ENCODE measurements at places on chromosomes 5 and 9.

DNA sequence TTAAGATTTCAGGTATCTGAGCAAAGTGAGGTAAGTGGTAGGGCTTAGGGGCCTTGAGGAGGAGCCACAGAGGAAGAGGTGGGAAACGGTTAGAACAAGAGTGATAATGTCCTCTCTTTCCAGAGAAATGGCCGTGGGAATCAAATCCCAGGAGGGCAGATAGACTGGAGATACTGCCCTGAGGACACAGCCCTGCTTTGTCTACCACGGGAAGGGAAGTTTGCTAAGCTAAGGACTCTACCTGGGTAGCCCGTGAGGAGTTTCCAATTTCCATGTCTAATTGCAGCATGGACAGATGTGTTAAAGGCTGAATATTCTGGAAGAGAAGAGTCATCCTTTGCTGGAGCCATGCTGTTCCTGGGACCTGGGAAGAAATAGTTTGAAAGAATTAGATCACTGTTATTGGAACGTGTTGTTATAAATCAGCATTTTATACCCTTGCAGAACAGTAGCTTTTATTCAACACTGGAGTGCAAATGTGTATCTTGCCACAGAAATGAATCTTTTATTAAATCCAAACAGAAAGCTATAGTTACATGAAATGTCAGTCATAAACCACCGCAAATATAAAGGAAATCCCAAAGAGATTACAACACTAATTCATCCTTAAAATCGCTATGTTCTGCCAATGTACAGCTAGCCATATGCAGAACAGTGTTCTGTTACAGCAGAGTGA, 133.2 kb upstream of the LHFPL2 start:
- no peak for DNase-seq

DNA sequence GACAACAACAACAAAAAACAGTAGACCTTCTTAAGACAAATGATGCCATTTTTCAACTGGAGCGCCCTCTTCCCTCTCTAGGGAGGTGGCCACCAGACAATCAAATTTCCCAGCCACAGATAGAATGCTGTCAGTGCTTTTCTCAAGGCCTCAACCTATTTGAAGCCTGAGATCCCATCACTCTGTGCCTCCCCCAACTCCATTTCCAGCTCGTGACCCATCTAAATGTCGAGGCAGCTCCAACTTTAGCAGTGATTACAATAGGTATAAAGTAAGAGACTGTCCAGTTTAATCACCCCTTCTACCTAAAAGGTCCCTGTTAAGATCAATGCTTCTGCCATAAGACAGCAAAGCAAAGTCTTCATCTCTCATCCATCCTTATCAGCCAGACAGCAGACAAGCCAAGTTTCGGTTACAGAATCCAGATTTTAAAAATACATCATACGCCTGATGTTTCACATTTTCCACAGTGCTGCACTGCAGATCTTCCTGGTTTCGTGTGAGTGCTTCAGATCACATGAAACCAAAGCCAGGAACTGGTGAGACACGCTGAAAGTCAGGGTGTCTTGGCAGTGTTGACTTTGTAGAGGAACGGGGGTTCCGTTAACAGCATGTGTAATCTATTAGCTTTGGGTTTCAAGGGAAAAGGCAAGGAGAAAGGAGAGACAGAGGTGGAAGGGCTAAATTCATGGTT, 447.8 kb downstream of the ENC1 start:
- no peak for DNase-seq

- DNase-seq: no peak
These were observed 7.4 kb downstream of the GALNT10 start for GRCh38 chr5:154197801-154198491.

- DNase-seq: no peak
These were observed 114.4 kb downstream of the ZNF608 start for GRCh38 chr5:124631874-124632550.

GRCh38 chr9:5140151-5140550, 45.3 kb downstream of the INSL6 start:
- DNase-seq: no peak

GRCh38 chr9:110351009-110351467, 13.4 kb upstream of the TXNDC8 start:
- no peak for DNase-seq

DNA sequence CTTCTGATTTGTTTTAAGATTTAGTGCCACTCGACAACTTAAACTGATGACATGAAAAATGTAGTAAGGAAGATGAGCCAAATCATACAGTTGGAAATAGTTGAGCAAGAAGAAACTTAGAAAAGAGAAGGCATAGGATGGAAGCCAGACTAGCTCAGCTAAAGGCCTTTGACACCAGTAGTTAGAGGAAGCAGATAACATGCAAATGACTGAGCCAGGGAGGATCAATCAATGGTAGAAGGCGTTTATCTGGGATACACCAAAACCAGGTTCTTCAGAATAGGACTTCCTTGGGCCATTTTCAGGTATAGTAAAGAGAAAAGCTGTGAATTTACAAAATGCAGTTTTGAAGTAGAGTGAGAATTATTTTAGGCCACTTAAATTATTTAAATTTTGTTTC, 3.2 kb downstream of the TDRD7 start:
- no peak for DNase-seq

GRCh38 chr5:83589786-83590185, 118.2 kb downstream of the VCAN start:
- no peak for DNase-seq

DNA sequence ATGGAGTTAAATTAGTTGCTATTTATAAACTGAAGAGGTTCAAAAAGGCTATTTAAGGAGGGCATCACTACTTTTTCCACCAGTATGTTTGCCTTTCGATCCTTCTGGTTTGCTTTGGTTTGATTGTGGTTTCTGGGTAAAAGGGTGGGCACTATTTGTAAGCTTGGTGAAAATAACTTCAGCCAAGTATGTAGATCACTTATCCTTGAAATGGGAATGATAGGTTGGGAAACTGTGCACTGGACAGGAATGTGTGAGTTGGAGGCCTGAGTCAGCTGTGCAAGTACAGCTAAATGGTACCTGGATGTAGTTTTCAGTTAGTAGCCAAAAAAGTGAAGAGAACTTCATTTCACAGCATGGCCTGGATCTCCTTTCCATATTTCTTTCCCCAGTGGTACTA, 466.2 kb downstream of the ENC1 start:
- no peak for DNase-seq

GRCh38 chr5:60395712-60396329, 304.1 kb downstream of the DEPDC1B start:
- DNase-seq: no peak

- DNase-seq: no peak
These were observed 59.9 kb downstream of the ZFAND5 start for GRCh38 chr9:72305102-72305546.

- DNase-seq: no peak
These were observed 154.3 kb upstream of the PITX1 start for GRCh38 chr5:135188233-135188914.

All from stimulated activated CD4-positive, alpha-beta T cell treated with anti-CD3 and anti-CD28 coated beads, Interleukin-1b, Interleukin-23, amount 100 ng/mL, for 1 hour (primary cell).